Hematopoietic multipotent progenitor cell treated with erythropoietin and hydrocortisone succinate and interleukin-3 and kit ligand, for 8 days (in vitro differentiated cells): ENCODE measurements at places on chromosomes 2 and 18.

GRCh38 chr2:61165946-61166345, 4.0 kb downstream of the C2orf74 start:
- DNase-seq: no peak

GRCh38 chr2:112701052-112701451, 19.8 kb upstream of the NT5DC4 start:
- peak; percentile 54 for DNase-seq

- no peak for DNase-seq
Observed at GRCh38 chr2:873027-873426, 77.6 kb upstream of the SNTG2 start.

DNA sequence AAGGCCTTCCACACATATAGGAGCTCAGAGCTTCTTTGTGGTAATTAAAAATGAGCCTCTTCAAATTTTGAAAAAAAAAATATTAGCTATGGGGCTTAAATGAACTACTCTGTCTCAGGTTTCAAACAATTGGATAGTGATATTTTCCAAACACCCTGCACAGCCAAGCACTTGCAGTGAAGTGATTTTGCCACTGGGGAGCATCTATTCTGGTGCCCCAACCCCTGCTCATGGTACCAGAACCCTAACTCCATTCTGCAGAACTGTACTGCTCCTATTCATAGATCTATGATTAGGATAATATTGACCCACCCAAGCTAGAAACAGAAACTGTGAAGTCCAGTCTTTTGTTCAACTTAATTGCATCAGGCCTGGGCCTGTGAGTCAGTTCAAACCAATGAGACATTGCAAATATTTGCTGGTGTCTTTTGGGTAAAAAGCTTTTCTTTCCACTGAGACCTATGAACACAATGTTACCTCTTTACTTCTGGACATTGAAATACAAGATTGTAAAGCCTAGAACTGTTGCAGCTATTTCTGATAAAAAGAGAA, 324.0 kb downstream of the GALNT13 start:
- DNase-seq: no peak

GRCh38 chr18:42181474-42181873, 226.4 kb downstream of the PIK3C3 start:
- DNase-seq: no peak
